ENCODE measurements at places on chromosomes 5 and 9.
A peak's percentile ranks its signal among the peaks of the same experiment; 100 is the strongest.

GRCh38 chr5:14503681-14504331, 77.8 kb upstream of the OTULINL start:
- DNase-seq, result no peak

- no peak for DNase-seq
These were observed 2.0 kb upstream of the TRIM14 start for GRCh38 chr9:98121058-98121457.

DNA sequence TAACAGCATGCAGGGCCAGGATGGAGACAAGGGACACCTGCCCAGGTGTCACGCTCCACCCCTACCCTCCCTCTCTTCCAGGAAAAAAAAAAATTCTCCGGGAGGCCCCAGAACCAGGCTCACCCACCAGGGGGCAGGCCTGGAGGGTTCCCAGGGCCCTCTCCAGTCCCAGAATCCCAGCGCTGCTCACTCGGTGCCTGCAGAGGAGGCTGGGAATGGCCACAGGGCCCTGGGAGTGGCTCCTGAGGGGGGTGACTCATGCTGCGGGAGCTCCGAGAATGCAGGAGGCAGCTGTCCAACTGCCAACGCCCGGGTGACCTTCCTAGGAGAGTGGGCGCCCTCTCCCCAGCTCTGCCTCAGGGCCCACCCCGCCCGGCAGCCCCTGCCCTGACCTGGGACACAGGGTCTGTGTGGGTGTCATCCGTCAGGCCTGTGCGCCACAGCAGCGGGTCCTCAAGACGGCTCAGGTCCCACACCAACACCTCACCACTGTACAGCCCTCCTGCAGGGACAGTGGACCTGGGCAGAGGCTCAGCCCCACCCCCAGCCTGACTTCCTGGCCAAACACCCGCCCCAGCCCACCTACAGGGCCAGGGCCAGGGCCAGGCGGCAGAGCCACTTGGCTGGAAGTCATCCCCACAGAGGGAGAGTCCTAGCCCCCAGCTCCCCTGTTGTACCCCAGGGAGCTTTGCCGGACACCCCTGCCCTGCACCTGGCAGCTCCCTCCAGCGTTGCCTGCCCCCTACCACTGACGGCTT, 21.2 kb downstream of the DYNC2I2 start:
- peak; percentile 92 for DNase-seq

DNA sequence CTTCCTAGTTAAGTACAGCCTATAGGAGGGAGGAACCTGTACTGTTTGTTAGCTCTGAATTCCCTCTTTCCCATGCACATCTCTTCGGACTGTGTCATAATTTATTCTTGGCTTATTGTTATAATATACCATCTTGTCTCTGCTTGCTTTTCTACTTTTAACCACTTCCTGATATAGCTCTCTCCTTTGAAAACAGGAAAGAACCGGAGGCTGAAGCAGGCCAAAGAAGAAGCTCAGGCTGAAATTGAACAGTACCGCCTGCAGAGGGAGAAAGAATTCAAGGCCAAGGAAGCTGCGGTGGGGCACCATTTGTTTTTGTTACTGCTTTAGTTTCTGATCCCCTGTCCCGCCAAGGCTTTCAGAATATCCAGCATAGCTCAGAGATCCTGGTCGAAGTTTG, 4.8 kb downstream of the ATP6V1G1 start:
- no peak for DNase-seq

- DNase-seq, result no peak
These were observed 1793.1 kb downstream of the EFNA5 start for GRCh38 chr5:105877592-105877991.

GRCh38 chr9:83266666-83267496, 203.9 kb upstream of the RASEF start:
- no peak for DNase-seq

- DNase-seq, result no peak
These were observed 902 bp downstream of the HABP4 start for GRCh38 chr9:96450613-96451528.

- DNase-seq, result no peak
These were observed 6.8 kb upstream of the SPTLC1 start for GRCh38 chr9:92122061-92122460.

GRCh38 chr9:127330501-127330900, 65.9 kb downstream of the GARNL3 start:
- DNase-seq, result no peak

- no peak for DNase-seq
These were observed 34.3 kb upstream of the OLFM1 start for GRCh38 chr9:135053133-135053532.

- no peak for DNase-seq
These were observed 144.3 kb downstream of the MACIR start for GRCh38 chr5:103402851-103403250.

- DNase-seq, result peak; percentile 90
These were observed 19.2 kb downstream of the GSN start for GRCh38 chr9:121286973-121287741.

- DNase-seq, result no peak
These were observed 2.3 kb upstream of the PTGES start for GRCh38 chr9:129755151-129755550.

GRCh38 chr5:518721-519120, 5.5 kb downstream of the SLC9A3 start:
- DNase-seq, result no peak

- no peak for DNase-seq
These were observed 34.1 kb downstream of the IRF1 start for GRCh38 chr5:132456296-132456986.

GRCh38 chr5:176675676-176676360, 28.5 kb downstream of the TSPAN17 start:
- DNase-seq, result no peak

DNA sequence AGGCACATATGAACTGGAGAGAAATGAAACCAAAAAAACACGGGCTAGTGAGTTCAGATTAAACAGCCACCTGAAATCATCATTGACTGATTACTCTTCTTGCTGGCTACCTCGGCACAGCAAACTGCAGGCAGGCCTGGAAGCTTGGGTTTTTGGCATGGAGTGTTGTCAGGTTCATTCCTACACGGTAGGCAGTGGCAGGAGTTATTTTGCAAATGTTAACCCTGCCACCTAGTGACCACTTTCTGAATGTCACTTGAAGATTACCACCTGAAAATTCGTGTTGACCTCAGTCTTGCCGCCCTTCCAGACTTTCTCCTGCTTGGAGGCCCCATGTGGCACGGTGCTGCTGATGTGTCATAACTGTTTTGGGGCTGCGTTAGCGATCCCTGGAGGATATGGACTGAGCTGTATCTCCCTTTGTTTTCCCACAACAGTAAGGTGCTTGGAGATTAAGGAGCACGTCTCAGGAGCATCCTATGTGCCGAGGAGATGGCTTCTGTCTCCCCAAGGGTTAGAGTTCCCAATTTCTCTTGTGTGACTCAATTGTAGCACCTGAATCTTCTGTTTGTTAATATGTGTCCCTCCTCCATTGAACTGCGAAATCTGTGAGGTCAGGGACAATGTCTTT, 12.7 kb upstream of the CD180 start:
- DNase-seq, result peak; percentile 66

- no peak for DNase-seq
These were observed 14.1 kb downstream of the FEM1C start for GRCh38 chr5:115530426-115530825.

- DNase-seq, result no peak
These were observed 11.1 kb upstream of the SLC6A19 start for GRCh38 chr5:1190278-1190677.

GRCh38 chr5:110112348-110112747, 422.6 kb downstream of the MAN2A1 start:
- no peak for DNase-seq

DNA sequence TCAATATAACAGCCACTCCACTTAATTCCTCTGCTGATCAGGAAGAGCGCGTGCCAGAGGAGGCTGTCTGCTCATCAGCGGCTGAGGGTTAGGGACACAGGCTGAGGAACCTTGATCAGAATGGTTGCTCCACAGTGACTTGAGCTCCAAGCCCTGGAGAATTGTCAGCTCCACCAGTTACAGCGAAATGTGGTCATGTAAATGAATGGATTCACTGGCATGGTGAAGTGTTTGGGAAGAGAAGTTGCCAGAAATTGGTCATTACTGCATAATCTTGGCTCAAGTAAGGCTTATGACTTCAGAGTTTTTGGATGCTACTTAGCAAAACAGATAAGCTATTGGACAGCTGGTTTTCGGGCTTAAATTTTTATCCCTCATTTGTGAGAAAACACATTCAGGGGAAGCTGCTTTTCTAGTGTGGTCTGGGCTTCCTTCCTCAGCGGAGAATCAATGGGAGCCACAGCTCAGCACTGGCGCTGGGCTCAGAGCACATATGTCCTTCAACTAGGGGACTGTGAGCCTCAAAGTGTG, 65.0 kb downstream of the PRRT1B start:
- DNase-seq, result no peak

GRCh38 chr9:98171176-98171925, 21.1 kb downstream of the CORO2A start:
- no peak for DNase-seq

GRCh38 chr9:89869793-89870580, 265.2 kb downstream of the GADD45G start:
- DNase-seq, result no peak

DNA sequence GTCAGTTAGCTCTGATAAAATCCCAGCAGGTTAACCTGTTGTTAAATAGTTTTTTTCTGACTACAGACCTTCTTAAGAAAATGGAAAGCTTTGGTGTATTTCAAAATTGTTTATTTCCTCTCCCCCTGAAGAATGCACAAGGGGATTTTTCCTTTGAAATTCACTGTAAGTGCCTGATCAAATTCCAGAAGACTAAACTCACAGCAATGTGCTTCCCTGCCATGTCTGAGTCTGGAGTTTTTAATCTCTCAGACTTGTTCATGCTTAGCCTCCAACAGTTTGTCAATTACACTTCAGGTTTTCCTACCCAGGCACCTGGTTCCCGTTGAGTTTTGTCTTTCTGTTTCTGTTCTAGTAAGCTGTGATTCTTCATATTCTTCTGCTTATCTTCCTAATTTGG, 961.6 kb upstream of the CDH18 start:
- DNase-seq, result no peak

DNA sequence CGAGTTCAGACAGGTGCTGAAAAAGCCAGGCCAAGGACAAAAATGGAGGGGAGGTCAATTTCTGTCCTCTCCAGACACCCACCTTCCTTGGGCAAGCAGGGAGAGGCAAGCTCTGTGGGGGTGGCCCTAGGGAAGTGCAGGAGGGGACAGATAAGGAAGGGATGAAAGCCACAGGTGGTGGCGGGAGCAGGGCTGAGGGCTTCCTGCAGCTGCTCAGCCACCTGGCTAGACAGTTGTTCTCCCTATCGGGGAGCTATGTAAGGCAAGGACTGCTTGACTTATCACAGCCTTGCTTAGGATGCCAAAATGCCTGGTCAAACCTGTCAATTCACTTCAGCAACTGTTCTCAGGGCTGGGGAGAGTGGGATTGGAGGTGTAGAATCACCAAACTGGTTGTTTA, 266.1 kb downstream of the ZSWIM6 start:
- no peak for DNase-seq

DNA sequence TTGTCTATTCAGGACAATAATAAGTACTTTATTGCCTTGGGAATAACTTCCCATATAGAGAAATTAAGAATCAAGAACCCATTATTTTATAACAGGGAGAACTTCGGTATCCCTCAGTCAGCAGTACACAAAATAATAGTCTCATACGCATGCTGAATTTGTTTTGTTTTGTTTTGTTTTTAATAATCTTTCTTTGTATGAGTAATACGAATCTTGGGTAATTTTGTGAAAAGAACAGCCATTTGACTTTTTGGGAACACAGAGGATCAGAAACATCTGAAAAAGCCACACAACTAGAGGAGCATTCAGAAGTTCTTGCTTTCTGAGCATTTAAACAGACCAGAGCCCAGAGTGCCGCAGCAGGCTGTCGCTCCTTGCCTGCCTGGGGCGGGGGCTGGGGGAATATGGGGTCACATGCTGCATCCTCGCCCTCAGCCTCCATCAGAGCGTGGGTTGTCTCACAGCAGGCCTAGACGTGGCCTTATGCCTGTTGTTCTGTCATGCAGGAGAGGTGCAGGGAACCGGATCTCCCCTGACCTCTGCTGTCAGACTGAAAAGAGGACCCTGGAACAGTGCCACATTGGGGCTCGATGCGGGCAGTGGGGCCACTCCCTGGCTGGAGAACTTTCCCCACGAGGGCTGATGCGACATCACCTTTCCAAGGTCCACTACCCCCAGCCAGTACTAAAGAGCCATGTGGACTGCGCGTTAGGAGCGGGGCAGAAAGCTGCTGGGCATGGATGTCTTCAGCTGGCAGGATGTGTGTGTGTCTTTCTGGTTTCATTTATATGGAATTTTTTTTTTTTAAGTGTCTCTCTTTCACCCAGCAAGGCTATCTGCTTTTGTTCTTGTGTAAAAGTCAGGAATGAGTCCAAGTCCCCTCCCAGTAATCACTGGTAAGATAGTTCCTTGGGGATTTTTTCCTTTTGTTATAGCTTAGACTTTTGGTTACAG, 133.4 kb upstream of the OTULINL start:
- peak; percentile 56 for DNase-seq

GRCh38 chr9:94482110-94482509, 72.8 kb upstream of the PCAT7 start:
- DNase-seq, result no peak

DNA sequence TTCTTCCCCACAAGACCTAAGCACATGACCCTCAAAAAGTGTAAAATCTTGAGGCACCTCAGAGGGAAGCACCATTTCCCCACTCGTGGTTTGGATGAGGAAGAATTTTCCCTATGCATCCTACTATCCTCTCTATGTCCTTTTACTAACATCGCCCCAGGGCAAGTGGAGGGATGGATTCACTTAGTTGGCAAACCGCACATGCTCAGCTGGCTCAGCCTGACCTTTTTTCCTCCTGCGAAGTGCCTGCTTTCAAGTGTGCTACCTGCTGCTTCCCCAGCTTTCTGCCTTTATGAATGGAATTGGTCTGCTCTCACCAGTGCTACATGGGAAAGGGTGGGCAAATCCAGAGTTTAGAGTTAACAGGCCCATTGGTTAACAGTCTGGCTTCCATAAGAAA, 56.6 kb upstream of the IFNK start:
- DNase-seq, result no peak

DNA sequence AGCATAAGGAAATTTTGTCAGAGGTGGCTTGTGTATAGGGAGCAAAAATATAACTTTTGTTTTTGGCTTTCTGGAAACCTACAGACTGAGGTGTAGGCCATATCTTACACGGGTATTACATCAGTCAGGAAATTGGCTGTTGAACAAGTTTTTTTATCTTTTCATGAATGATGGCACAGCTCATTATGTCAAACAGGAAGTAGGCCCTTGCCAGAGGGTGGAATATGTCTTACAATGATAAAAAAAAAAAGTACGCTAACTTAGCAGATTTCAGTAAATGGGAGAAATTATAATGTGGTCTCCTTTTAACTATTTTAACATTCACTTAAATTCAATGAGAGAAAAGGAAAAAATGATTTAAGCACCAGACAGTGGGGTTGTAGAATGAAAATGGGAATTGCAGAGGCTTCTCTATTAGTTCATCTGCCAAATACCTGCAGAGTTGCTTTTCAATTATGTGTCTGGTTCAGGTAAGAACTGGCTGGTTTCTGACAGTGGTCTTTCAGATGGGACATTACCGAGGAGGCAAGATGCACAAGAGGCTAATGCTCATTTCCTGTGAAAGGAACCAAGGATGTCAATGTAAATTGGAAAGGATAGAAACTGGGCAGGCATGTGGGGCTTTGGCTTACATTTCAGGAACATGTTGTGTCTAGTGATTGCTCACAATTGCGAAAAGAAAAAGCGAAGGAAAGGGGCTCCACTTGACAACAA, 169.9 kb downstream of the NNT start:
- DNase-seq, result no peak

Measured in HFF-Myc (cell line).